ENCODE measurements at places on chromosomes 12 and 14. TPM values are rescaled to one million over a fixed set of nuclear protein-coding genes. Genes with fewer than 3 reads are reported as not detected.

KCNMB4 gene
- 6.4 TPM for total RNA-seq

PDE3A gene
- total RNA-seq = 56.8 TPM

TESPA1 gene
- 0.83 TPM for total RNA-seq

RD3L gene
- not detected for total RNA-seq

SYNJ2BP gene
- 44.6 TPM for total RNA-seq

GPR162 gene
- total RNA-seq = 7.3 TPM

GRCh38 chr14:91186515-91187066 is 57.9 kb downstream of the GPR68 start:
- no peak overlapping the region for H3K27ac ChIP-seq
- no peak overlapping the region for H3K4me3 ChIP-seq
- H3K36me3 ChIP-seq = peaks cover 94% of the 10 kb centered on the region
- no peaks in the 10 kb centered on the region for H3K27me3 ChIP-seq
- no peak for DNase-seq
- H3K4me1 ChIP-seq = no peaks in the 10 kb centered on the region

GRCh38 chr12:107179871-107180270 is 86.5 kb upstream of the CRY1 start:
- DNase-seq = no peak
- H3K27me3 ChIP-seq = no peaks in the 10 kb centered on the region
- H3K36me3 ChIP-seq = no peaks in the 10 kb centered on the region
- no peaks in the 10 kb centered on the region for H3K4me1 ChIP-seq
- no peak overlapping the region for H3K27ac ChIP-seq
- no peak overlapping the region for H3K4me3 ChIP-seq

GRCh38 chr14:54730156-54730961 is 163.4 kb downstream of the SAMD4A start:
- DNase-seq = no peak
- no peaks in the 10 kb centered on the region for H3K27me3 ChIP-seq
- H3K4me1 ChIP-seq = peaks cover 64% of the 10 kb centered on the region
- H3K36me3 ChIP-seq = no peaks in the 10 kb centered on the region

DNA sequence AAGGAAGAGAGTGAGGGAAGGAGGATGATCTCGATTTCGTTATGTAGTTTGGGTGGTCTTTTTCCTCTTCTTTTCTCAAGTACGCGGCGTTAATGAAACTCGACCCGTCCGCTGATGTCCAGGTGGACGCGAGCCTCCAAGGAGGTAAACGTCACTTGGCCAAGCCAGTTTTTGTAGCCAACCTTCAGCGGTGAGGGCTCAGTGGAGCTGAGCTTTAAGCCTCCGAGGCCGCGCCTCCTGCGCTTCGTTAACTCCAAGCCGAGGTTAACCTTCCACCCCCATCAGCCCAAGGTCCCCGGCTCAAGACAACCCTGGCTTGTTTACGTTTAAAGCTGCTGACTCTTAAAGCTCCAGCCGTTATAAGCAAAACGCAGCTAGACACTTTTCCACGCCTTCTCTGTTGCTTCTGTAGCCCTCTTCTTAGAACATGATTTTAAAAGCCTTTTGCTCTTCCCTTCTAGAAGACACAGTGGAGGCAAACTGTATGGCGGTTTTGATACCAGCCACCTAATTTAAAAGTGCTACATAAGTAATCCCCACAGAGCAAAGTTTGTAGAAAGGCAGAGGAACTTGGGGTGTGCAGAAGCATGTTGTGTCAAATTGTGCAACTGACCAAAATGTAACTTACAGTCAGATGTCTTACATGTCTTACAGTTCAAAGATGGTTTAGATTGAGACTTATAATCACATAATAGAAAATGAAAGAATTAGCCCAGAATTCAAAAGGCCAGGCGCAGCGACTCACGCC is 923 bp upstream of the ITPR2 start:
- peaks cover 22% of the 10 kb centered on the region for H3K4me1 ChIP-seq
- H3K27ac ChIP-seq = peak overlapping the region; percentile 60
- H3K36me3 ChIP-seq = no peaks in the 10 kb centered on the region

DNA sequence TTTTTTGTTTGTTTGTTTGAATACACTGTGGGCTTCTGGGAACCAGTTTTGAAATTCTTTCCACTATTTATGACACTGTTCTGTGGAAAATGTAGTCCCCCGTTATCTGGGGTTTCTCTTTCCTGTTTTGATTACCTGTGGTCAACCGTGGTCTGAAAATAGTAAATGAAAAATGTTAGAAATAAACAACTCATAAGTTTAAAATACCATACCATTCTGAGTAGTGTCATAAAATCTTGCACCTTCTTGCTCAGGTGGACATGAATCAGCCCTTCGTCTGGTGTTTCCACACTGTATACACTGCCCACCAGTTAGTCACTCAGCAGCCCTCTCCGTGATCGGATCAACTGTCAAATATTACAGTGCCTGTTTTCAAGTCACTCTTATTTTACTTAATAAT is 5.1 kb upstream of the PAPOLA start:
- H3K27me3 ChIP-seq = no peaks in the 10 kb centered on the region
- DNase-seq = no peak
- H3K4me1 ChIP-seq = peaks cover 7% of the 10 kb centered on the region
- H3K27ac ChIP-seq = no peak overlapping the region
- no peak overlapping the region for H3K4me3 ChIP-seq
- H3K36me3 ChIP-seq = no peaks in the 10 kb centered on the region

DNA sequence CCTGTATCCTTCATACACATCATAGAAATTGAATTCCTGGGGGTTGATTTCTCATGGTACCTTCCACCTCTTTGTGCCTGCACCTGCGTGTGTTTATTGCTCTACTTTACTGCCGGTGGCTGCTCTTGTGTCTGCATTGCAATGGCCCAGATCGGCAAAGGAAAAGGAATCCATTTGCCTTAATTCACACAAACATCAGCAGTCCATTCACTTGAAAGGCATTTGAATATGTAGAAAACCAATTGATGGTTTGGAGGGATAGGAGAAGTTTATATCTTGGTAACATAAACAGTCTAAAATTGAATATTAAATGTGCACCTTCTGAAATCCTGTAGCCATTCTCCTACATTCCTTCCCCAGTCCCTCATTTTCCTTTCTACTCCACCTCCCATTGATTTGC is 74.0 kb downstream of the SNAPC1 start:
- no peaks in the 10 kb centered on the region for H3K27me3 ChIP-seq
- no peak overlapping the region for H3K27ac ChIP-seq
- DNase-seq = no peak
- no peak overlapping the region for H3K4me3 ChIP-seq

GRCh38 chr14:58865514-58866281 is 227.9 kb downstream of the DACT1 start:
- no peaks in the 10 kb centered on the region for H3K36me3 ChIP-seq
- H3K27ac ChIP-seq = peak overlapping the region; percentile 8
- no peak overlapping the region for H3K4me3 ChIP-seq
- H3K27me3 ChIP-seq = no peaks in the 10 kb centered on the region
- no peaks in the 10 kb centered on the region for H3K4me1 ChIP-seq
- DNase-seq = no peak

GRCh38 chr12:32515137-32515873 is 115.9 kb downstream of the FGD4 start:
- no peaks in the 10 kb centered on the region for H3K4me1 ChIP-seq
- H3K27ac ChIP-seq = no peak overlapping the region
- H3K27me3 ChIP-seq = no peaks in the 10 kb centered on the region
- no peak for DNase-seq

- no peaks in the 10 kb centered on the region for H3K4me1 ChIP-seq
- no peak for DNase-seq
- H3K4me3 ChIP-seq = no peak overlapping the region
- H3K27ac ChIP-seq = no peak overlapping the region
These were observed 57.4 kb downstream of the RPH3A start for GRCh38 chr12:112848972-112849371.

DNA sequence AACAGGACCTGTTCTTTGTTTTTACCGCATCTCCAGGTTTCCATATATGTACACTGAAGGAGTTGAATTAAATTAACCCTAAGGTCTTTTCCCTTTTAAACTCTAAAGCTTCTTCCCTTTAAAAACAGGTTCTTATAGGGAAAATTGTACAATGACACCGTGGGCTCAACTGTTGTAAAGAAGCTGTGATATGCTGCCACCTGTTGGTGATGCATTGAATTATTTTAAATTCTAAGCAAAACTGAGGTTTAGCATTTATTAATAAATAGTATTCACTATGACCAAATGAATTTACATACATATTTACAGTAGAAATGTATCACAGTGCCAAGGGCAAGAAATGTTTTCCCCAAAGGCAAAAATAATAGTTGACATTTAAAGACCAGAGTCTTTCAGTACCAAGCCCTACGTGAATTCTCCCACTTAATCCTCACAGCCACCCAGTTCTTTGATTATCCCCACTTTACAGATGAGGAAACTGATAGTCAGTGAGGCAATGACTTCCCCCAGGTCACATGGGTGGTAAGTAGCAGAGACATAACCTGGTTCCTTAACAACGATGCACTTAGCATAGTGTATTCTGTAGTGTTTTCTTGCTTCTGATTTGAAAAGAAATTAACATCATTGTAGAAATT is 35.7 kb upstream of the TMEM263 start:
- H3K27me3 ChIP-seq = no peaks in the 10 kb centered on the region
- no peaks in the 10 kb centered on the region for H3K4me1 ChIP-seq
- no peak overlapping the region for H3K4me3 ChIP-seq
- no peaks in the 10 kb centered on the region for H3K36me3 ChIP-seq
- no peak overlapping the region for H3K27ac ChIP-seq

GRCh38 chr14:45136399-45136798 is 669 bp downstream of the FANCM start:
- peak overlapping the region; percentile 76 for H3K4me3 ChIP-seq
- no peaks in the 10 kb centered on the region for H3K4me1 ChIP-seq
- peak overlapping the region; percentile 89 for H3K27ac ChIP-seq
- DNase-seq = no peak

GRCh38 chr12:69846976-69847375 is 21.9 kb downstream of the MYRFL start:
- H3K36me3 ChIP-seq = no peaks in the 10 kb centered on the region
- H3K27me3 ChIP-seq = no peaks in the 10 kb centered on the region
- no peak for DNase-seq
- no peak overlapping the region for H3K27ac ChIP-seq
- no peaks in the 10 kb centered on the region for H3K4me1 ChIP-seq

DNA sequence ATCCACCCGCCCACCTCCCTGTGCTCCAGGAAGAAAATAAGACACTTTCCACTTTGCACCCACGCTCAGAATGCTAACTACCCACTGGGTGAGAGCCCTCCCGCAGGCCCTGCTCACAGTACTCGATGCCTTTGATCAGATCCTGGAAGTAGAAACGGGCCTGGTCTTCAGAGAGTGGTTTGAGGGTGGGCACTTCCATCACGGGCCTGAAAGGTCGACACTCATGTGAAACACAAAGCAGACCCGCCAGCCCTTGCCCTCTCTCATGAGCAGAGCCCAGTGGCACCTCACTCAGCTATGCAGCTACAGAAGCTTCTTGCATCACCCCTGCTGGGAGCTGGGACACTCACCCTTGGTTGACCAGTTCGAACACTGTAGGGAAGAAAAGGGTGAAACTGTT is 41.1 kb downstream of the CAMKK2 start:
- no peak overlapping the region for H3K4me3 ChIP-seq
- no peak overlapping the region for H3K27ac ChIP-seq
- no peaks in the 10 kb centered on the region for H3K4me1 ChIP-seq
- H3K27me3 ChIP-seq = no peaks in the 10 kb centered on the region
- peaks cover 18% of the 10 kb centered on the region for H3K36me3 ChIP-seq

GRCh38 chr12:52984136-52984535 is 22.1 kb upstream of the EIF4B start:
- no peaks in the 10 kb centered on the region for H3K36me3 ChIP-seq
- H3K27ac ChIP-seq = no peak overlapping the region
- no peak for DNase-seq
- H3K4me3 ChIP-seq = no peak overlapping the region

- H3K4me1 ChIP-seq = peaks cover 3% of the 10 kb centered on the region
- peak overlapping the region; percentile 60 for H3K27ac ChIP-seq
- no peak overlapping the region for H3K4me3 ChIP-seq
- no peaks in the 10 kb centered on the region for H3K36me3 ChIP-seq
- DNase-seq = no peak
These were observed 3.4 kb downstream of the PTPN6 start for GRCh38 chr12:6954316-6955107.

DNA sequence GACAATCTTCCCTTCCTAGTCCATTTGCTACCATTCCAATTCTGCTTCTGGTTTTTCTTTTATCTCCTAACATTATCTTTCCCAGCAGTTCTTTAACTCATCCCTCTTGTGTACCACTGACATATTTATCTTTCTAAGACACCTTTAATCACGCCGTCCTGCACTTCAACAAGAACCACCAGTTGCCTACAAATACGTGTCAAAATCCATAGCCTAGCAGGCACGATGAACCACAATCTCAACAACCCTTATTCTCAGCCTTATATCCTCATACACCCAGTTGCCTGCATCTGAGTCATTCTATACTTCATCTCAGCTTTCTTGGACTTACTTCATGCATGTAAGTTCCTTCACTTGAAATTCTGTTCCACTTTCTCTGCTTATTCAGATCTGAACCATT is 16.4 kb upstream of the ST8SIA1 start:
- no peak overlapping the region for H3K27ac ChIP-seq
- no peaks in the 10 kb centered on the region for H3K36me3 ChIP-seq
- H3K4me3 ChIP-seq = no peak overlapping the region
- no peaks in the 10 kb centered on the region for H3K4me1 ChIP-seq
- no peaks in the 10 kb centered on the region for H3K27me3 ChIP-seq

GRCh38 chr12:119642986-119643385 is 24.9 kb upstream of the PRKAB1 start:
- no peaks in the 10 kb centered on the region for H3K36me3 ChIP-seq
- no peak overlapping the region for H3K4me3 ChIP-seq
- no peaks in the 10 kb centered on the region for H3K27me3 ChIP-seq
- no peak for DNase-seq
- H3K4me1 ChIP-seq = no peaks in the 10 kb centered on the region
- no peak overlapping the region for H3K27ac ChIP-seq

DNA sequence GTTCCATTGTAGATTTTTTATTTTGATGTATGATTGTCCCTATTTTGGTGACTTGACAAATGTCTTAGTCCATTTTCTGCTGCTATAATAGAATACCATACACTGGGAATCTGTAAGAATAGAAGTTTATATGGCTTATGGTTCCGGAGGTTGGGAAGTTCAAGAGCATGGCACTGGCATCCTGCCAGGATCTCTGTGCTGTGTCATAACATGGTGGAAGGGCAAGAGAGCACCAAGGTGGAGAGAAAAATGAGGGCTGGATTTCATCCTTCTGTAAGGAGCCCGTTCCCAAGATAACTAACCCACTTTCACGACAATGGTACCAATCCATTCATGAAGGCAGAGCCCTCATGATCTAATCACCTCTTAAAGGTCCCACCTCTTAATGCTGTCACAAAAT is 176.7 kb downstream of the TMEM132D start:
- H3K4me1 ChIP-seq = no peaks in the 10 kb centered on the region
- H3K36me3 ChIP-seq = no peaks in the 10 kb centered on the region
- no peak overlapping the region for H3K4me3 ChIP-seq
- H3K27ac ChIP-seq = no peak overlapping the region
- DNase-seq = no peak
